A375 (cell line): ENCODE measurements at places on chromosomes 3 and 15. TPM values are rescaled to one million over a fixed set of nuclear protein-coding genes. Genes with fewer than 3 reads are reported as not detected.

The CAMK2N2 gene
- 0.23 and 0.40 TPM in 2 replicates for total RNA-seq

The CIDEC gene
- 0.38 and 0.48 TPM in 2 replicates for total RNA-seq

The CADM2 gene
- total RNA-seq = 0.21 and 2.2 TPM in 2 replicates

The ADGRG7 gene
- not detected in 2 replicates for total RNA-seq

The BSN gene
- 0.57 and 1.3 TPM in 2 replicates for total RNA-seq

The CPB1 gene
- total RNA-seq = not detected in 2 replicates

The BNIP2 gene
- total RNA-seq = 180 and 201 TPM in 2 replicates

The SENP8 gene
- total RNA-seq = 1.3 and 1.5 TPM in 2 replicates
